NCI-H526 treated with DMSO at 0.1 percent for 48 hours (cell line): ENCODE measurements at places on chromosomes 13 and 19.
A peak's percentile ranks its signal among the peaks of the same experiment; 100 is the strongest.

GRCh38 chr19:50974702-50975556 is 5.5 kb upstream of the KLK6 start:
- no peak for DNase-seq

- peak; percentile 86 for DNase-seq
These were observed 110.2 kb downstream of the KLF5 start for GRCh38 chr13:73168953-73169401.

GRCh38 chr19:51467864-51468544 is 9.8 kb upstream of the SIGLEC8 start:
- DNase-seq, result no peak

DNA sequence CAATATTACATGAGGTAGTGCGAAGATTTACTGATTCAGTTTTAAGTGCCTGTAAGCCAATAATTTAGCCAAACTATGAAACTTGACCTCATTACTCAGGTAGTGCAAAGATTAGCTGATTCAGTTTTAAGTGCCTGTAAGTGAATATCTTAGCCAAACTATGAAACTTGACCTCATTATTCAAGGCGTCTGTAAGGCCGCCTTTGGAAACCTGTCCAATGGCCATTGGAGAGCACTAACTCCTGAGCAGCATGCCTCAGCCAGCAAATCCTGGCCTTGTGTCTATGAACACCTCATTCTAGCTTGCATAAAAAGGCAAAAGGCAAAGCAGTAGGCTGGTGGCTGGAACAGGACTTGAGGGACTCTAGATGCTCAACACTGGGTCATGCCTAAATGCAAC is 127.0 kb upstream of the GPR12 start:
- DNase-seq, result no peak

DNA sequence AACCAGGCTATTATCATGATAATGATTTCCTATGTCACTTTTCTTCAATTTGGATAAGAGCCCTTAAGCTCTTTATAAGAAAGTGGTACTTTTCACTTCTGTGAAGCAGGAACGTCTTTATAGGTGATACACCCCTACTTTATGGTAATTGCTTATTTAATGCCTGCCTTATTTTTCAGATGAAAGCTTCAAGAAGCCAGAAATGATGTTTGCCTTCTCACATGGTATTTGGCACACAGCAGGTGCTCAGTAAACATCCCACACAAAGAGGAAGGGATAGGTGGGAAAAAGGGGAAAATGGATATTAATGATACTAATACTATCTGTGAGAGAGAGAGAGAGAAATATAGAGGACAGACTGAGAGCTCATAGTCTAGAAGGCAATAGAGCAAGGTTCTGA is 29.0 kb upstream of the WASF3 start:
- DNase-seq, result no peak

- no peak for DNase-seq
These were observed 465.0 kb downstream of the ITGBL1 start for GRCh38 chr13:101917475-101917810.

DNA sequence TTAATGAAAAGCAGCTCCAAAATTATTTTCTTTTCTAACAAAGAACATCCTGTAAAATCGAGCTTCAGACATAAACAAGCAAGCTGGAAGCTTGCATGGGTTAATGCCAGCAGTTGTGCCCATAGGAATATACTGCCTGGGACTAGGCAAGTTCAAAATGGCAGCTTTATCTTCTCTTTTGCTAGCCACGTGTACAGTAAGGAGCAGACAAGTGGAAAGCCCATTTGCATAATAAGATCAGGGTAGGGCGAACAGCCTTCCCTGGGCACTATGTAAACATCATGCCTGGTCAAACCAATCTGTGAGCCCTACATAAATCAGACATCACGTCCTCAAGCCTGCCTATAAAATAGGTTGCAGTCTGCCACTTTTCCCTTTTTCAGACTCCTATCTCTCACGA is 489.7 kb downstream of the RFC3 start:
- DNase-seq, result peak; percentile 54

DNA sequence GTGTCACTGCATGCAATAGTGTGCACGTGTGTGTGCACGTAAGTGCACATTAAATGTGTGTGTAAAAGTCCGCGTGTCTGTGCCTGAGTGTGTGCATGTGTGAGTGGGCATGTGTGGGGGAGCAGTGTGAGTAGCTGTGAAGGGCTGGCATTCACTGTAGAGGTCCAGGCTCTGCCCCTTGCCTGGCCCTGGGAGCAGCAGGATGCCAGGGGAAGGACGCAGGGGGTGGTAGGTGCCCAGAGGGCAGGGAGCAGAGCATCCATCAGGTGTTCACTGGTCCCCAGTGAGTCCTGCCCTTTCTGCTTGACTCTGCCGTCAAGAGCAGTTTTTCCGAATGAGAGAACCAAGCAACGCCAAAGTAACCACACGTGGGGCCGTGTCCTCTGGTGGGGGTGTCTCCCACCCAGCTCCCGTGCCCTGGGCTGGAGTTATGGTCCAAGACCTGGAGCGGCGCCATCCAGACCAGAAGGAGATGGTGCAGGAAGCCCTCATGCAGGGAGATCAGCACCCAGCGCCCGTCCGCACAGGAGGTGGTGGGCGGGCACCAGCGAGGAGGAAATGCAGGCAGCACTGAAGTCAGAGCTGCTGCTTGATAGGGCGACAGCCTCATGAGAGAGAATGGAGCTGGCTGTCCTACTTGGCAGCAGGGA is 68.5 kb downstream of the TEX29 start:
- DNase-seq, result no peak

- DNase-seq, result no peak
These were observed 7.4 kb upstream of the ZDHHC20 start for GRCh38 chr13:21466527-21466926.

DNA sequence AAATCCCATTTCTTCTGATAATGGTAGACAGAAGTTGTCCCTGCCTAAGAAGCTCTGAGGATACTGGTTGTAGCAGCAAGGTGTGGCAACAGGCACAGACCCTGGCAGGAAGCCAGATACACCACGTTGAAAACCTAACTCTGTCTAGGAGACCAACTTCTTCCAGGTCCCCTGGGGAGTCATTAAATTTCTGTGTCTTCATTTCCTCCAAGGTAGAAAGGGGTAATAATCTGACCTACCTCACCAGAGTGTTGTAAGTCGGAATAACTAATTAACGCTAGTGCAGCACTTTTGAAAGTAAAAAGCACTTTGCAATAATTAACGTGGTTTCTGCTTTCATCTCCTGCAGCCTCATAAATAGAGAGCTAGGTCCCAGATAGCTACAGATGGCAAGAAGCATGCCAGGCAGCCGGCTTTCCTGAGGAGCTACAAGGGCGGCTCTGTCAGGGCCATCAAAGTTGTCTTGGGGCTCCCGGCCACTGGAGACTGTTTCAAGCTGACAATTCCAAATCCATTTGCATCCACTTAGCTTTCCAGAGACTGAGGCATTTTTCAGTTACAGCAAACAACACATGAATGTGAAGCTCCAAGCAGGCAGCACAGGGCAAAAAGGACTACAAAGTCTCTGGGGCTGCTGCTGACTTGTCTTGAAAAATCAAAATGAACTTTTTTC is 176.2 kb downstream of the FOXO1 start:
- DNase-seq, result no peak

DNA sequence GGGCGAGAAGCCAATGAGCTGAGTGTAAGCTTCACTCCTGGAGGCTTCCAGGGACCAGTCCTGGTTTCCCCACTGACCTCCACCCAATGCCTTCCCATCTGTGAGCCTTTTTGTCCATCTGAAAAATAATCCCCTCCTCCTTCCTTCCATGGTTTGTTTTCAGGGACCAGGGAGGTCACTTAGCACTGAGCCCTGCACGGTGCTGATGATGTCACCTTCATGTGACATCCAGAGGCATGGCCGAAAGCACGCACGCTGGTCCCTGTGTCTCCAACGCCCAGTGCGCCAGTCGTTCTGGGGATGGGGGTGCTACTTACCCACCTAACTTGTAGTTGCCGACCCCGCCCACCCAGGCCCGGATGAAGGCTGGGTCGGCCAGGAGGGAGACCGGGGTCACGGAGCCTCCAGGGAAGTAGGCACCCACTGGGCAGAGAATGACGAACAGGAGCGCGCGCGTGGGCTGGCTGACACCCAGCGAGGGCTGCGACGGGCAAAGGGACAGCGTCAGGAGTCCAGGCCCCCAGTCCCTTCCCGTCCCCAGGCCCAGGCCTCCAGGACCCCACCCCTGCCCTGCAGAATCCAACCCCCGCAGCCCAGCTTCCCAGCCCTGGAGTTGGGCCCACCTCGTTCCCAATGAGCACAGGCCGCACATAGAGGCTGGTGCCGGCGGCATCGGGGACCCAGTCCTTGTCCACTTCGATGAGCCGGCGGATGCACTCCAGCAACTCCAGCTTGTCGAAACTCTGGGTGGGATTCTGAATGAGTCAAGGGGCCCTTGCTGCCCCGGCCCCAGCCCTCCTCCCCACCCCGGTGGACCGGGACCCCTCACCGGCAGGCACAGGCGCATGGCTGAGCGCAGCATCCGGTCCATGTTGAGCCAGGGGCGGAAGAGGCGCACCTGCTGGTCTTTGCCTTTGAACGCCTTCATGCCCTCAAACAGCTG is 11.2 kb downstream of the BCAT2 start:
- no peak for DNase-seq
